ENCODE measurements at places on chromosomes 6 and 20.

- no peak for DNase-seq
Measured at GRCh38 chr6:149139782-149140136, 177.8 kb upstream of the TAB2 start.

- peak; percentile 21 for DNase-seq
Measured at GRCh38 chr6:106163446-106163965, 77.4 kb downstream of the PRDM1 start.

DNA sequence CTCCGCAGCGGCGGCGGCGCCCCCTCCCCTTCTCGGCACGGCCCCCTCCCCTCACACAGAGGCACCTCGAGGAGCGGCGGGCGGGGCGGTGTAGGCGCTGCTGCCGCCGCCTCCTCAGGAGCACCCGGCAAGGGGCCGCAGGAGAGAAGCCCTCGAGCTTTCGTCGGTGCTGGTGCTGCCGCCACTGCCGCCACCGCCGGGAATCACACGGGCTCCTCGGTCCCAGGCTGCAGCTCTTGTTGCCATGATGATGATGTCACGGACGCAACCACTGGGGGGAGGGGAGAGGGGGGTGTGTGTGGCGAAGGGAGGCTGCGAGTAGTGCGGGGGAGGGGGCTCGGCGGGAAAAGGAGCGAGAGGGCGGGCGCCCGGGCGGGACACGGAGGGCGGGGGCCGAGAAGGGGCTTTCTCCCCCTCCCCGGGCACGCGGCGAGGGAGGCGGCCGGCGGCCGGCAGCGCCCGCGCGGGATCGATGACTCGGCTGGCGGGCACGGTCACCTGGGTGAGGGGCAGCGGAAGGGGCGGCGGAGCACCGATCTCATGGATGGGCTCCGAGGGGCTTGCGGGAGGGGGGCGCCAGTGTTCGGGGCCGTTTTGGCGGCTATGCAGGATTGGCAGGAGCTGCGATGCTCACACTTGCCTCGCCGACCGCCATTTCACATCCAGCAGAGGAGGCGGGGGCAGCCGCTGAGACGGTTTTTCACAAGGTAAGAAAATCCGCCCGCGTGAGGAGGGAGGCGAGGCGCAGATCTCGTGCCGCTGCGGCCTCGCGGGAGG lies at the start of gene REV3L:
REV3L (minus strand) TSS at position 260 of the 777 bp plus-strand sequence. CDS start 330 bp downstream, outside the sequence.
- peak; percentile 83 for DNase-seq

- DNase-seq = no peak
Measured at GRCh38 chr6:56749632-56750151, 107.0 kb upstream of the DST start.

GRCh38 chr6:125057392-125058246 lies 95.4 kb downstream of the RNF217 start:
- DNase-seq = no peak

- DNase-seq = peak; percentile 75
Measured at GRCh38 chr6:130600880-130601341, 226.3 kb upstream of the SMLR1 start.

Data from HFF-Myc (cell line).